ENCODE measurements at places on chromosomes 6 and 20.

- no peak for DNase-seq
These were observed 93.4 kb downstream of the ZMYND8 start for GRCh38 chr20:47263080-47263464.

GRCh38 chr20:34642009-34642408 lies 34.9 kb downstream of the PIGU start:
- no peak for DNase-seq

GRCh38 chr6:99120641-99121040 lies 172.9 kb upstream of the FBXL4 start:
- no peak for DNase-seq

GRCh38 chr6:161436106-161436876 lies 162.4 kb upstream of the AGPAT4 start:
- DNase-seq, result no peak

DNA sequence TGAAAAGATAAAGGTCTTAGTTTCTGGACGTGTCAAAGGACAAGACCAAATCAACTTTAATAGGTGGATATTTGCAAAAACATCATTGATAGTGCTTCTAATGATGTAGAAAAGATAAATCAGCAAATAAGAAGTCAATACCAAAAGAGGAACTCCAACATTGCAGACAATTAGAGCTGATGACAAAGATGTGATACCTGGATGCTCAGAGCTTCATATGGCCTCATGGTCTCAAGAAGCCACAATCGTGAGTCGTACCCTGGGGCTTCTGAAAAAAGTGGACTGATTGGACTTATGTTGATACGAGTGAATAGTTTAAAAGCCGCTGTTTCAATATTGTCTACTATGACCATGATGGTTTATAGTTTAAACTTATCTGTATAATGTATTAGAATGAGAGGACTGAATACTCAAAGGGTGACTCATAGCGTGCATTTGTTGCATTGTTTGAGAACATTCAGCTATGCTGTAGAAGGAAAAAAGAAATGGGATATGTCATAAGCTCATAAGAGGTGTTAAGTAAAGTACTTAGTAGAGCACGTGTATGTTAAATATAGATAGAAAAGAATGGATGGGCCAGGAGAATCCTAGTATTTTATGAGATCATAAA lies 54.6 kb upstream of the RIPOR2 start:
- no peak for DNase-seq

DNA sequence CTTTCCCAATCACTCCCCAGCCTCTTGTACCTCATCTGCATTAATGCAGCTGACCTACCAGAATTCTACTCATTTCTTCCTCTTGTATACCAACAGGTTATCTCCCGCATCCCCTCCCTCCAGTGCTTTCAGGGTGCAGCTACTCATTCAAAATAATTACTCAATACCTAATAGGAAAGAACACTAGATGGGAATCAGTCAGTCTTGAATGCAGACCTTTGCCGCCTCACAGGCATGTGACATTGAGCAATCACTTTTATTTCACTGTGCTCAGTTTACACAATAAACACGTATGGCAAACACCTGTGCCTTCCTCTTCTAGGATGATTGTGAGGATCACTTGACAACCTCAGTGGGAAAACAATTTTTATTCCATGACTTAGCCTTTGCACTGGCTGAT lies 13.3 kb downstream of the ZSCAN31 start:
- no peak for DNase-seq

GRCh38 chr6:39243809-39244208 lies 14.5 kb upstream of the KCNK5 start:
- DNase-seq, result no peak

DNA sequence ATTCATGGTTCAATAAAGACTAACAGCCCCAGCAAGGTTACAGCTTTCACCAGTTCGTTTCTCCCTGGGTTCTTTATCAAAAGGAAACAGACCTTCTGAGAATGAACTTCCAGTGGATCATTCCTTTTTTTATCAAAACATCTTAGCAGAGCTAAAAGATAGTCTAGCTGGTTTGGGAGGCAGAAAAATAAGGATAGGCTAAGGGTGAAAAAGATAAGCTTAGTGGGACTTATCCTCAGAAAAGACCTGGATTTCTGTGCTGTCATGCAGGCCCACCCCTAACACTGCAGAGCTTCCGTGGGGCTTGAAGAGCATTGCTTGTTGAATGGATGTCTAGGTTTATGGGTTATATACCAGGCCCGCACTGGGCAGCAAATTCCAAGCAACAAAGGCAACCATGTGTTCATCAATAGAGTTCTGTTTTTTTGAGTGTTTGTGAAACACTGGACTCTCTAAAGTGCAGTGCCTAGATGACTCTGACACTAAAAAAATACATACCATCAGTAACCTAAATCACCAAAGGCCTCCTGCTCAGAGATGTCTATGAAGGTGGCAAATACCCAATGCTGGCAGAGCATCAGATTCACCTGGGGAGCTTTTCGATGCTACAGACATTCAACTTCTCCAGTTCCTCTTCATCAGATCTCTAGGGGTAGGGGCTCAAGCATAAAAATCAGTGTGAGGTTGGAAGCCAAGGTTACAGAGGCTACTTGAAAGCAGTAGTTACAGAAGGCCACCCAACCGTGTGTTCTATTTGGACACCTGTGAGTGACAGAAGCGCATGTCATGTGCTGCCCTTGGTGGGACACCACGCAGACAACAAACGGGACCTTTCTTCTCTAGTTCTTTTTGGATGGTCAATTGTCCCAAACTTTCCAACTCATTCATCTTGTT lies 53.0 kb downstream of the TNFAIP3 start:
- no peak for DNase-seq

DNA sequence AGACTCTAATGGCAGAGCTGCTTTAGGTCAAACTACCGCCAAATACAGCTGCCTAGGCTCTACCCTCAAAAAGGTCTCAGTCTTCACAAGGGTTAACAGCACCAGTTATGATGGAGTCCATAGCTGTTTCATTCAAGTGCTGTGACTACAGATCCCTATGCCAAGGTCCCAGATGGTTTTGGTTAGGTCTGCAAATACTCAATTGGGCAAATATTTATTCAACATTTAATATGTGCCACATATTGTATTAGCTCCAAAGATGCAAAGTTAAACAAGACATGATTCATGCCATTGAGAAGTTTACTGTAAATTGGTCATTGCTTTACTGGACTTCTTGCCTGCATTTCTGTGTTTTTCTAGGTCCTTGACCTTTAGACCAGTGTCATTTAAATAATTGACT lies 55.8 kb upstream of the TFAP2D start:
- DNase-seq, result no peak

DNA sequence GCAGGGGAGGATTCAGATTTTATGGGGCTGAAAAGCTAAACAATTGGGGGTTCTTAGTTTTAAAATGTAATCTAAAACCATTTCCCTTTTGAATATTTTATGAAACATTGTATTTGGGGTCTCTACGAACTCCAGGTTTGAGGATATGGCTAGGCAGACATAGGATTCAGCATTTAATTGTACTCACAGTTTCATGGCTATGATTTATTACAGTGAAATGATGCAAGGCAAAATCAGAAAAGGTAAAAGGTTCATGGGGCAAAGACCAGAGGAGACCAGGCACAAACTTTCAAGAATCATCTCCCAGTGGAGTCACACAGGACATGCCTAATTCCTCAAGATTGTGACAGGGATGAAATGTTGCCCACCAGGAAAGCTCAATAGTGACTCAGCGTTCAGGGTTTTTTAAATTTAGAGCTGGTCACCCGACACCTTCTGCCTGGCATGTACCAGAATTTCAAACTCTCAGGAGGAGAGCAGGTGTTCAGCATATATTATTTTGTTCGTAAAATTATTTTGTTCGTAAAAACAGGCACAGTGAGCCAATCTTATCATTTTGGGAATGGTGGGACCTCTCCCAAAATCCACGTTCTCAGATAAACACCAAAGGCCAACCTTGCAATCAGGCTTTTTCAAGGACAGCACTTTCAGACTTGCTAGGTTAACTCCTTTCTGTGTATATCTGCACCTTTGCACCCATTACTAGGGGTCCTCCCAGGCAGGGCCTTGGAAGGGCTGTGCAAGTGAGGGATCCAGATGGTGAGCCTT lies 270.3 kb downstream of the NKAIN2 start:
- no peak for DNase-seq

GRCh38 chr6:168649209-168649608 lies 208.2 kb downstream of the SMOC2 start:
- DNase-seq, result no peak

GRCh38 chr6:127204281-127204680 lies 62.4 kb upstream of the RNF146 start:
- no peak for DNase-seq

DNA sequence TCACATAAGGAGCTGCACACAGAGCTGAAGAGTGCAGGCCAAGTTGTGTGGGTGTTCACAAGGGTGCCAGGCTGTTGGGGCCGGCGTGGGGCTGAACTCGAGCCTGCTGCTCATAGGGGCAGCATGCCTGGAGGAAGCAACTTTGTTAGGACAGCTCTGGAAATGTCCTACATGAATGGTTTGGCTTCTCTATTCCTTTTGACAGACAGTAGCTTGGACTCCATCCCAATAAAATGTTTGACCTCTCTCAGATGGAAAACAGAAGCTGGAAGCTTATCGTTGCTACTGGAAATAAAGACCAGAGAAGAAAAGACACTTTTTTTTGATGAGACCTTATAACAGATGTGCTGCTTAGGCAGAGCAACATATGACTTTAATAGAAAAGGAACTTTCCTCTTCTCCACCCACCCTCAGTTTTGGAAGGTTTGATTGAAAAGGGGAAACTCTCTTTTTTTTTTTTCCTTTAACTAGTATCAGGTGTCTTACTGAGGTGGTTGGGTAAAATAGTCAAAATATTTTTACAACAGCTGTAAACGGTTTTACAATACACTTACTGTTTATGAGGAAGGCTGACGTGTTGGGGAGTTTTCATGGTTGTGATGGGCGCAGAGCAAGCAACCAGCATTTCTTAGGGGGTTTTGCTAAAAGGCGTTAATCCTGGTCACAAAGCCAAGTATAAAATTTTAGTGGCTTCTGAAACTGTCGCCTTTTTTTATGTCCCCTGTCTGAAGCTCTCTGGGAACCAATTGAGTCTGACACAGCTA lies 80.7 kb upstream of the EEF1E1 start:
- no peak for DNase-seq
